Body of pancreas (tissue), 4 donors: ENCODE measurements at places on chromosomes 6 and 20. TPM values are rescaled to one million over a fixed set of nuclear protein-coding genes. Genes with fewer than 3 reads are reported as not detected.

PLN gene
- 0.99 TPM for total RNA-seq

- DNase-seq = peak; percentile 72
These were observed 48.4 kb downstream of the USP49 start for GRCh38 chr6:41846666-41847237.

GRCh38 chr20:34240693-34241615 is at the start of gene ASIP:
TSS of gene ASIP (plus strand) at chr20:34241423. CDS start at chr20:34260375, 18,952 bp downstream.
- no peak for DNase-seq

DNA sequence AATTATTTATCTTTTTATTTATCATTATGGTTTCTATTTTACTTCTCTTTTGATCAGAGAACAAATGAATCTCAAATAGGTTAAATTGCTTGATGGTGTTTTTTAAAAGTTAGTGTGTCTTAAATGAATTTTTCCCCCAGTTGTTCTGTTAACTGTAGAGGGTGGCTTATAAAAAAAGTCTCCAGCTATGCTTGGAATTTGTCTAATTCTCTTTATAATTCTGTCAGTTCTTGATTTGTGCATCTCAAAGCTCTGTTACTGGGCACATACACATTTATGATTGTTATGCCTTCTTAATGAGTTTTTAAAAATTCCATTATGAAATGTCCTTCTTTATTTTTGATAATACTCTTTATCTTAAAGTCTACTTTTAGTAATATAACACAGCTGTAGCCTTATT is 58.0 kb downstream of the LIN28B start:
- no peak for DNase-seq

DNA sequence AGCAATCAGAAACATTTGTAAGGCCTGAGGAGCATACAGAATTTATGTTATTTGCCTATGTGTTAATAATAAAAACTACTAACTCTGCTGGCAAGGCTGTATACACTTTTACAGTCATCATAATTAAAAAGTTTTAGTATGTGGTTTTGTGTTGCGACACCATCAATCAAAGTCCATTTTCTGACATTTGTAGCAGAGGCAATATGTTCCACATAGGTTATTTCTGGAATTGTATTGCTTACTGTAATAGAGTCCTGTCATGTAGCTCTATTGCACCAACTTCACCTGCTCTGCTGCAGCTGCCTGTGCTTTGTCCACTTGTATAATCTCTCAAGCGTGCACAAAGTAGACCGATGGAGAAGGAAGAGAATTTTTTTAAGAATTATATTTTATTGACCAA is 501.8 kb downstream of the HACE1 start:
- DNase-seq = no peak

- DNase-seq = no peak
These were observed 337.6 kb downstream of the CDC5L start for GRCh38 chr6:44725070-44725469.

DNA sequence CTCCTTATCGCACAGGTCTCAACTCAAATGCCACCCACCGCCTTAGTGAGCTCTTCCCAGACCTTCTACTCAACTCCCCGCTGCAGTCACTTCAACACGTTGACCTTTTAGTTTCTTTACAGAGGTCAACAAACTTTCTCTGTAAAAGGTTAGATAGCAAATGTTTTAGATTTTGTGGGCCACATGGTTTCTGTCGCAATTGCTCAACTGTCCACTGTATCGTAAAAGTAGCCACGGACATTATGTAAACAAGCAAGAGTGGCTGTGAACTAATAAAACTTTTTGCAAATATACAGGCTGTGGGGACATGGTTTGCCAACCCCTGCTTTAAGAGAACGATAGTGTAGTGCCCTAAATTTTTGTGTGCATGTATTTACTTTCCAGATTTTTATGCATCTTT is 247.6 kb upstream of the TSHZ2 start:
- DNase-seq = no peak

GRCh38 chr20:42138729-42139128 is 520.6 kb upstream of the CHD6 start:
- no peak for DNase-seq

DNA sequence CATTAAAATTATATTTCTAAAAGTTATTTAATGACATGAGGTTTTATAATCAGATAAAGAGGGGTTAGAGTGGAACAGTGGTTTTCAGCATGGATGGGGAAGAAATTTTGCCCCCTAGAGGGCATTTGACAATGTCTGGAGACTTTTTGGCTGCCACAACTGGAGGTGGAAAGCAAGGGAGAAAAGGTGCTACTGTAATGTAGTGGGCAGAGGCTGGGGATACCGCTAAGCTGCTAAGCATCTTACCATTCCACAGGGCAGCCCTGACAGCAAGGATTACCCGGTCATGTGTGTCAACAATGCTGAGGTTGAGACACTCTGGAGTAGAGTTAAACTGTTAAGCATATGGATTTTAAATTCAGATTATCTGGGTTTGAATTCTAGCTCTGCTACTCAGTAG is 52.9 kb upstream of the FABP7 start:
- peak; percentile 13 for DNase-seq

- no peak for DNase-seq
These were observed 5.4 kb downstream of the TGM3 start for GRCh38 chr20:2301164-2301622.

GRCh38 chr6:43900916-43901732 is 131.1 kb downstream of the VEGFA start:
- DNase-seq = no peak
